GM12878 (cell line): ENCODE measurements at places on chromosomes 5 and 9. TPM values are rescaled to one million over a fixed set of nuclear protein-coding genes. Genes with fewer than 3 reads are reported as not detected.

The PLPP7 gene
- 0.72 and 0.97 TPM in 2 replicates for total RNA-seq

DNA sequence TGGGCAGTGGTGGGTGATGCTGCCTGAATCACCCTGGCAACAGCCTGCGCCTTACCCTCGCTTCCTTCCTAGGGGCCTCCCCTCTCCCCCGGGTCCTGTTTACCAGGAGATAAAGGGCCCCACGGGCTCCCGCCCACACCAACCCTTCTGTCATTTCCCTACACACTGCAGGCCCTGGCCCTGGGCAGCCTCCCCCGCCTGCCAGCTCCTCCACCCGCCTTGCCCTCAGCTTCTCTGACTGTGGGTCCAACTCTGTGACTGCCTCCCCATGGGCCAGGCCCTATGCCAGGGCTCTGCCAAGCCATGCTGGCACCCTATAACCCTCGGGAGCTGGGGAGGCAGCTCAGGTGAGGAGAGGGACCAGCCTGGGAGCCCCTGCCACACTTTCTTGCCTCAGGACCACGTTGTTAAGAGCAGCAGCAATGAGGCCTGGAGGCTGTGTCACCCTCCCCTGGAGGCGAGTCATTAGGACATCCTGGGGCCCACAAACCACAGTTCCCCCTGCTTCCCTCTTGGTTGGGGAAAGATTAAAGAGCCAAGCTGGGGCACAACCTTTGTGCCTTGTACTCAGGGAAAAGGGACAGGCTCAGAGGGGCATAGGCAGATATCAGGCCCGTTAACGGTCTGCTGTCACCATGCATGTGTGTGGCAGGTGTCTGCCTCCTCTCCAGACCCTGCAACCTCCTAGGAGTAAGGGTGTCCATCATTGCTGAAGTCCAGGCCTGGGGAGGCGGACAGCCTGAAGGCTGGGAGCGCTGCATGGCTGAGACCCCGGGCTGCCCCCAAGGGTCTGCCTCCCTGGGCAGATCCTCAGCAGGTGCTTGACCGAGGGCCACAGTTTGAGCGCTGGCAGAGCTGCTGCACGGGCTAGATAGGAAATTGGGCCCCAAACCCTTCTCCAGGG lies 2.8 kb downstream of the MGAT4B start:
- no peak for DNase-seq

DNA sequence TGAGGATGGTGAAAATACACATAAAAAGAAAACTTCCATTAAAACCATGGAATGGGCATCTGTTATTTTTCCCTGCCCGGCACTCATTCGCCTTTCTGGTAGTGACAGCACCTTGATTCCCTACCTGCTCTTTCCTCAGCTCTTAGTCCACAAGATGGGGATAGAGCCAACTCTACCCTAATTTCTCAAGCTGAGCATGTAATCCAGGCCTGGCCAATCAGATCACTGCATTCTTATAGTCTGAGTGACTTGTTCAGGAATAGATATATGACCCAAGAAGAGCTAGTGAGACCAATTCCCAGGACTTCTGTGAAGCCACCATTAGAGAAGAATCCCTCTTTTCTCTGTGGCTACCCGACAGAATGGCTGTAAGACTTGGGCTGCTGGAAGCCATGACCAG lies 58.1 kb downstream of the TSSK1B start:
- no peak for DNase-seq

The LAMC3 gene
- total RNA-seq = 0.08 TPM in 1 of 2 replicates, not detected in the other

GRCh38 chr5:59767681-59768151 lies 125.8 kb downstream of the PDE4D start:
- no peak for DNase-seq

DNA sequence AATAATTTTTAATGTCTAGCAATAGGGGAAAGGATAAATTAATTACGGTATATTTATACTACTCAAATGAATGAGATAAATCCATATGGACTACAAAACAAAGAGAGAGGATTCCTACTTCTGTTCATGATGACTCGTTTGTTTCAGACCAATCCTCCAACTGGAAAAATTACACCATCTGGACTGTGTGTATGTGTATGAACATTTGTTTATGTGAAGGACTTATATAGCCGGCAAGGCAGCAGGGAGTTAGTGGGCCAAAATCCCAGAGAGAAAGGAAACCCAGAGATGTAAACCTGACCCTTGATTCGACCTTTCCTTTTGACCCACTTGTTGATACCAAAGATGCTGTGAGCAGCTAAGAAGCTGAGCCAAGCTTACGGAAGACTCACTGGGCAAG lies 20.1 kb downstream of the PDE6A start:
- DNase-seq = no peak

- DNase-seq = peak; percentile 9
Measured at GRCh38 chr5:33299621-33300208, 141.1 kb upstream of the TARS1 start.
